Smooth muscle cell of the brain vasculature (primary cell): ENCODE measurements at places on chromosomes 13 and 19.

- no peak for DNase-seq
Measured at GRCh38 chr13:36847606-36848005, 28.6 kb downstream of the RFXAP start.

DNA sequence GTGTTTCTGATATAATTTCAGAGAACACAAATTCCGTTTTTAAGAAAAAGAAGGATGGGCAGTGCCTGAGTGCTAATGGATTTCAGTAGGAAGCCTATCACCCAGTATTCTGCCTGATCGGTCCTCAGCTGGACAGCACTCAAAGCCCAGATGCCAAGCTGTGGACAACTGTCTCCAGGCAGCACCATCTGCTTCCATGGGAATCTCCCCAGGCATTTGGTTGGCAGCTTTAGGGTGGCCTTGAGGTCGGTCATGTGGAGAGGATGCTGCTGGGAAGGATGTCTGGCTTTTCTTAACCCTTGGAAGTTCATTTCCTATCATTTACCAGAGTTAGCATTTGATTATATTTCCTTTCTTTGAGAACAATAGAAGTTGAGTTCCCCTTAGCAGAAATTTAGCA is 311.7 kb downstream of the TBC1D4 start:
- DNase-seq = no peak

- no peak for DNase-seq
Measured at GRCh38 chr19:48348737-48349136, 15.0 kb downstream of the TMEM143 start.

DNA sequence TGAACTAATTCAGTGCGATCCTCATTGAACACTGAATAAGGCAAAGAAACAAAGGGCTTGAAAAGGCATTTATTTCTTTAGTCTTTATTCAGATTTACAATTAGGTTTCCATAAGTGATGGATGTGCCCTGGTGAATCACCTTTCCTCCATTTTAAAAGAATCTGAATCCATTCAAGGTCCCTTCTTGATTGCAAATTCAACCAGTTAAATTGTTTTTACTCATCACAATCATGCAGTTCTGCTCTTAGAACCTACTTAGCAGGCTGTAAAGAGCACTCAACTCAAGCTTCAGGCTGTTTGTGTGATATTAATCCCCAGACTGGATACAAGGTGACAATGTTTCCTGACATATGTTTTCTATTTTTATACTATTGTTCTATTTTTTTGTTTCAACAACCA is 321.0 kb downstream of the TBC1D4 start:
- DNase-seq = no peak

DNA sequence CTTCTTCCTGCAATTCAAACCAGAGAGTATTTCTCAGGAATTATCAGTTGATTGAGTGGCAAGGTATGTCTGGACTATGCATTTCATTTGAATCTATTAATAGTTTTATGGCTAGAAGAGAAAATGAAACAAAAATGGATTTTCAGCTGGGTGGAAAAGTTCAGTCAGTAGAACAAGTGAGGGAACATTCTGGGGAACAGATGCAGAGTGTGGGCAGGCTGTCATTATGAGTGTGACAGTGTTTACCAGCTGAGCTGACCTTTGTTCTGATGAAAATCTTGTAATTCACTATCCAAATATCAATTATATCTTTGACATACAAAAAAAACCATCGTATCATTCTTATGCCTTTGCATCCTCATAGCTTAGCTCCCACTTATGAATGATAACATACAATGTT is 2.6 kb upstream of the CLC start:
- DNase-seq = no peak

GRCh38 chr13:57918913-57919312 is 287.4 kb downstream of the PCDH17 start:
- no peak for DNase-seq

GRCh38 chr13:80684217-80684991 is 343.5 kb upstream of the SPRY2 start:
- DNase-seq = no peak
